CD4-positive, alpha-beta T cell treated with Interleukin-10 for 1 hour (primary cell): ENCODE measurements at places on chromosomes 11 and 22.

DNA sequence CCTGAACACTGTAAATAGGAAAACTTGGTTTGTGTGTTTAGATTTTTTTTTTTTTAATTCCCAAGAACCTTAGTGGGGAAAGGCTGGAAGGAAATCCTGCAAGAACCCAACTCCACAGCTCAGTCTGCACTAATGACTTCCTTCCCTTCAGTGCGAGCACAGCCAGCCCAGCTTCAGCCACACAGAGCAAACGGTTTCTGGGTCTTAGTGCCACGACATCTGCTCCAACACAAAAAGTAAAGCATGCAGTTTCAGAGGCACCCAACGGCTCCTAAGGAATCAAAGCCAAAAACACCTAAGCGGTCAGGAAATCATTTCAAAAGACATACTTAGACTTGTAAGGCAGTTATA, 236.1 kb downstream of the TTC28 start:
- no peak for DNase-seq

- peak; percentile 9 for DNase-seq
These were observed 34.0 kb downstream of the AMPD3 start for GRCh38 chr11:10488934-10489691.

DNA sequence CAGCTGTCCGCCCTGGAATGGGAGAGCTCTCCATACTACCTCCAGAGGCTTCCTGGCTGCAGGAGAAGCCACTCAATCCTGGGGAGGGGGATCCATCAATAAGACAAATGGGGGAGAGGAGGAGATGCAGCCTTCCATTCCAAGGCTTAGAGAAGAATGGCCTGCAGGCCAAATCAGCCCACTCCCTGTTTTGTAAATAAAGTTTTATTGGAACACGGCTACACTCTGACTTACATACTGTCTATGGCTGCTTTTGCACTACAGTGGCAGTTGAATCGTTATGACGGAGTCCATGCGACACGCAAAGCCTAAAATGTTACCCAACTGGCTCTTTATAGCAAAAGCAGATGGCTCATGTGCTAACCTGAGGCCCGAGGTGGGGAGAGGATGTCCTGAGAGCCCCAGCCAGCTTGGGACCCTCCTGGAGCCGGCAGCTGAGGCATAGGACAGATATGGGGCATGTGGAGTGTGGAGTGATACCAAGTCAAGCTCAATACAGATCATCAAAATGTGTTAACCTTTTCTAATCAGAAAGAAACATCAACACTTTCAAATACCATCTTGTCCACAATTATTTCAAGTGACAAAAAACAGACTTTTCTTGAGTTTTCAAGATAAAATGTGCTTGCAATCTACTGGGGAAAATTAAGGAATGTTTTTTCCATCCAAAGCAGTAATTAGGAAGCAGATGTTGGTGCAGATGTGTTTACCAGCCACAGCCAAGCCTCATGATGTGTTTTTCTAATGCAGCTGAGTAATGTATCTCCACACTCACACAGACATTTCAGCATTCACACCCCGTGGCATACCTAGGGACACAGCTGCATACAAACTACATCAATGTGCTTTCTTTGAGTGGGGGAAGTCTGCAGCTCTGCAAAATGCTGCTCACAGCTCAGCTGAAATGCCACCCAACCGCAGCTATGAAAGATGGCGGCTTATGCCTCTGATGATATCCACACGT, 181.6 kb downstream of the SHANK2 start:
- no peak for DNase-seq

- no peak for DNase-seq
These were observed 31.6 kb downstream of the KCNA4 start for GRCh38 chr11:29985248-29985647.

DNA sequence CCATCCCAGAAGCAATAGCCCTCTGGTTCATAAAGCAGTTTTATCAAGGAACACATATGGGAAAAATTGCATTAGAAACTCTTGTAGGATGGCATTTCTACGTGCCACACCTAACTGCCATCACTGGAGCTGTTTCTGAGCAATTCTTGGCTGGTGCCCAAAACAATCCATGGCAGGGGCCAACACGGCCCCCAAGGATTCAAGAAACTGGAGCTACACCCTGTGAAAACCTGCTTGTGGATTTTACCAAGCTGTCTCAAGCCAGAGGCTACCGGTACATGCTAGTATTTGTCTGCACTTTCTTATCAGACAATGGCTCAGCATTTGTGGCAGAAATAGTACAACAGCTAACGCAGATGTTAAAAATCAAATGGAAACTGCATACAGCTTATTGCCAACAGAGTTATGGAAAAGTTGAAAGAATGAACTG, 42.4 kb upstream of the GLYAT start:
- DNase-seq, result no peak

GRCh38 chr22:30290342-30291057, 1.2 kb upstream of the CASTOR1 start:
- DNase-seq, result no peak

- DNase-seq, result no peak
These were observed 340.0 kb downstream of the METTL15 start for GRCh38 chr11:28448186-28448585.
